Right atrium auricular region (tissue), 2 donors: ENCODE measurements at places on chromosomes 2 and 18. TPM values are rescaled to one million over a fixed set of nuclear protein-coding genes. Genes with fewer than 3 reads are reported as not detected.

The NEU2 gene
- not detected for total RNA-seq

The ACMSD gene
- total RNA-seq: not detected

The SPOPL gene
- total RNA-seq: 12.1 TPM

The FBXO48 gene
- total RNA-seq: 0.67 TPM

The FEV gene
- not detected for total RNA-seq

The MROH2A gene
- total RNA-seq: not detected

The FAM161A gene
- 0.41 TPM for total RNA-seq

The PSMA8 gene
- total RNA-seq: not detected

The GKN2 gene
- total RNA-seq: not detected
